ENCODE measurements at places on chromosomes 7 and 10. TPM values are rescaled to one million over a fixed set of nuclear protein-coding genes. Genes with fewer than 3 reads are reported as not detected.

The ADAM12 gene
- polyA plus RNA-seq = 22.5 TPM

The MYPN gene
- 0.09 TPM for polyA plus RNA-seq

The IDI2 gene
- 0.11 TPM for polyA plus RNA-seq

The CRYGN gene
- 3.6 TPM for polyA plus RNA-seq

The CYCS gene
- 166 TPM for polyA plus RNA-seq

DNA sequence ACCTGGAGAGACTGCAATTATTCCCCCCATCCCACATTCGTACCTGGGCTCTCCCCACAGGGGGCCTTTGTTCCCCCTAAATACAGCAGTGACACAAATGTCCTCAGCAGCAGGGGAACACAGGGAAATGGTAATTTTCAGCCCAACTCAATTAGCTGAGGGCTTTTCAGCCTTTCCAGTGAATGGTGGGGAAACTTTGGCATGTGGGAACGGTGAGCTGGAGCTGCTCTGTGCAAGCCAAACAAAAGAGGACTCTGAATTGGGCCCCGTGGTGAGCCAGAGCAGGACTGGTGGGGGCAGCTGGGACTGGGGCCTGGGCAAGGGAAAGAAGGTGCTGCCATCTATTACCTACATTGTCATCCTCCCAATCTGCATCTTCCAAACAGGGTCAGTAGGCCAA is 51.0 kb downstream of the FBXW4 start:
- DNase-seq = no peak

DNA sequence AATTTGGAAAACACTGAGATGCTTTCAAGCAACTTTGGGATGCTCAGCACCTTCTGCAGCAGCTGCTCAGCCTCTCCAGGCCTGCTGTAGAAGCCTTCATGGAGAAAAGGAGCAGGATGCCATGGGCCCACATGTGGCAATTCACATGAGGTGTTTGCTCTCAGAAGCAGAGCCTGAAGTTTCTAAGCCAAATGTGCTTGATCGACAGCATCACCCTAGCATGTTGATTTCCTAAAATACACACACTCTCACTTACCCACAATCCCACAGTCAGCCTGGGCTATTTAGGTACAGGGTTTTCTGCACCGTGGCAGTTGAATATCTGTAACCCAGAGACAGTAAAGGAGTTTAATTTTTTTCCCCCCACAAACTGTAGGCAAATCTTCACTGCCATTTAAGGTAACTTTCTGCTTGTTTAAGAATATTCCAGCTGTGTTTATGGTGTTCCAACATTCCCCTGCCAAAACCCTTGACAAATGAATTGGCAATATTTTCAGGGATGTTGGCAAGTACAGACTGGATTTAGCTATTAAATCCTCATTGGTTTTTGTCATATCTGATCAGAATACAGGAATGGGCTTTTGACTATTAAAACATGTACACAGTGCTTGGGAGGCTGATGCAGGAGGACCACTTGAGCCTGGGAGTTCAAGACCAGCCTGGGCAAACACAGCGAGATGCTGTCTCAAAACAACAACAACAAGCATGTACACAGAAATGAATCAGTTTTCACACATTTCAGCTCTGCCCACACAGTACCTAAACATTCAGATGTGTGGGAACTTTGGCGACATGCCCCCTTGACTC is 244.2 kb downstream of the CELF2 start:
- no peak for DNase-seq

GRCh38 chr10:35362701-35363350 is 26.5 kb downstream of the CCNY start:
- no peak for DNase-seq

DNA sequence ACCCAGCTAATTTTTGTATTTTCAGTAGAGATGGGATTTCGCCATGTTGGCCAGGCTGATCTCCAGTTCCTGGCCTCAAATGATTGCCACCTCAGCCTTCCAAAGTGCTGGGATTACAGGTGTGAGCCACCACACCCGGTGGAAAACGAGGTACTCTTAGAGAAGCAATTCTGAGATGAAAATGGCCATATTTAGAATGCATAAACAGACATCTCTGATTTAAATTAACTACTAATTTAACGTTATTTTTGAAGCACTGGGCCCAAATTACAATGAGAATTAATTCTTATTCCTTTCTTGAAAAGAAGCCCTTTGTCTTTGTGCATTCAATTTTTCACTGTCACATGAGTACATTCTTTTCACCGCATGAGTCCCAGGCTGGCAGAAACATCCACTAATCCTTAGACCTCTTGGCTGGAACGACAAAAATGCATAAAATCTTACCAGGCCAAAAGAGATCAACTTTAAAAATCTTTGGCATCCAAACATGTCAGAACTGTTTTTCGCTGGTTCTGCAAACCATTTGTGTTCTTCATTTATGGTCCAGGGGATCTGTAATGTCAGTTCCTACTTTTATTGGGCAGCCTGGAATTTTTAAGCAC is 60.1 kb upstream of the CAPZA2 start:
- no peak for DNase-seq

DNA sequence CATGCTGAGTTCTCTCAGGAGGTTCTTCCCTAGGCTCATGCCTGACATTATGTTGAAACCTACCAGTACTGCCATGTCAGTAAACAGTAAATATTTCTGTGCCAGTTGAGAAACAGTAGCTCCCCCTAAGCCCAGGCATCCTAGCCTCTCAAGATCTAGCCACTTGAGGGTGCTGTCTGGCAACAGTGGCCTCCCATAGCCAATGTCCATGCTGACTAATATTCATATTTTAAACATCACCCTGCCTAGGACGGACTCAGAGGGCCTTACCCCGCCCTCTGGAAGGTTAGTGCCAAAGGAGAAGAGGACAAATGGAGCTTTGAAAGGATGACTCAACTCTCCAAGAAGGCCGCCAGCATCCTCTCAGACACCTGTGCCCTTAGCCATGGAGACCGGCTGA is 7.7 kb downstream of the ACSM6 start:
- DNase-seq = no peak

- DNase-seq = no peak
Measured at GRCh38 chr10:73979809-73980433, 18.0 kb upstream of the VCL start.

GRCh38 chr7:121303422-121304101 is 25.2 kb upstream of the WNT16 start:
- no peak for DNase-seq

GRCh38 chr10:59126261-59126660 is 50.2 kb upstream of the PHYHIPL start:
- no peak for DNase-seq

DNA sequence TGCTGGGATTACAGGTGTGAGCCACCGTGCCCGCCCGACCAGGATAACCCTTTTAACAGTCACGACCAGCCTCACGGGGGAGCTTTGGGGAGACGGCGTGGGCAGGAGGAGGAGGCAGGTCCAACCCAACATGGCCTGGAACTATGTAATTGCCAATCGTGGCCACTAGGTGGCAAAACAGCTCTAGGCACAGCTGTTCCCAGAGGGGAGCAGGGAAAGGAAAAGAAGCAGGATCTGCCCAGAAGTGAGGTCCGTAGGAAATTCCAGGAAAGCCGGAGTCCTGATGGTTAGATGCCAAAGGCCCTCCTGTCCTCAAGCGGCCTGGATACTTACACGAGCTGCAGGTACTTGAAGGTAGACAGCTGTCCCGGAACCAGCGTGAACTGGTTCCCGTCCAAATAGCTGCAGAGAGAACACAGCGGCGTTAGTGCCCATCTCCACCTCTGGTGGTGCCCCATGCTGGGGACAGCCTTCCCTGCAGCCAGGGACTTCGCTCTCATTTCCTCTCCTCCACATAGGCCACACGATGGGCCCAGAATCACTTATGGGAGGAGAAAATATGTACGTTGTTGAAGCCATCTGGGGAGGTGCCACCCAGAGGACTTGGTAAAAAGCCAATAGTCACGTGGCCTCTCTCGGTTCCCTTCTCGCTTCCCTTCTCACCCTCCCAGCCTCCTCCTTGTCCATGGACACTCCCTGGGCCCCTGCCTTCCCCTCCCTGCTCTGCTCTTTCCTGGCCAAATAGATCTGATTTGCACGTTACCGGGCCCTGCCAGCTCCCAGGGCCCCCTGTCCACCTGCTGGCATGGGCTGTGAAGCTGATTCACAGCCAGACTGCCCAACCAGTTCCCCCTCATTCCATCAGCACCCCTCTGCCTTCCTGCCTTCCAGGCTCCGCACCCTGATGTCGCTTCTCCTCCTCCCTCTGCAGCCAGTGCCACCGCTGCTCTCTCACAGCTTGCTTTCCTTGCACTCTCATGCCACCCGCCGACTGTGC is 148.1 kb downstream of the SLIT1 start:
- DNase-seq = peak; percentile 75

- DNase-seq = no peak
Measured at GRCh38 chr10:63994371-63994770, 473.2 kb downstream of the REEP3 start.

DNA sequence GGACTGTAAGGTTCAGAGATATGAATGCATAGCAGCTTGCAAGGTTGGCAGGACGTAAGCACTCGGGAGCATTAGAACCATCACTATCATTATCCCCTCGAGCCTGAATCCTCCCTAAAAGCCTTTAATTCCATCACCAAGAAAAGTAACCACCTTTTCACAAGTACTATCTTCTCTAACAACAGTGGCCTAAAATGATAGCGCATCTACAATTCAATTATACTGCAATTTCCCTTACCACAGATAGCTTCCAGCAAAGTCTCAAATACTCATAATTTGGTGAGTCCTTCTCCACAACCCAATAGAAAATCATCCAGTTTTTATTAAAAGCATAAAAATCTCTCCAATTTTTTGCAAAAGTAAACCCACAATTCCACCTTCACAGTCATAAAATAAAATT is 42.0 kb downstream of the COL1A2 start:
- DNase-seq = no peak

DNA sequence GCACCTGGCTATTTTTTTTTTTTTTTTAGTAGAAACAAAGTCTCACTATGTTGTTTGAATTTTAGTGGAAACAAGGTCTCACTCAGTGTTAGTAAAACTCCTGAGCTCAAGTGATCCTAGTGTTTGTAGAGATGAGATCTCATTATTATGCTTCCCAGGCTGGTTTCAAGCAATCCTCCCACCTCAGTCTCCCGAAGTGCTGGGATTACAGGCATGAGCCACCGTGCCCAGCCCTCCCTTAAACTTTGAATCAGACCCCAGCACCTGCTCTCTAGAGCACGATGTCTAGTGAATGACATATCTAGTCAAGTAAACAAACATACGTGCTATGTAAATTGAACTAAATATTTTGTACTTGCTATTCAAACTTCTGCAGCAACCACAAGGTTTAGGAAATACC is 105.6 kb upstream of the MYO3A start:
- DNase-seq = no peak

- DNase-seq = no peak
Measured at GRCh38 chr10:30118590-30118989, 59.2 kb upstream of the JCAD start.

- DNase-seq = no peak
Measured at GRCh38 chr10:110750931-110751330, 106.8 kb downstream of the RBM20 start.
